ENCODE measurements at places on chromosomes 2 and 18.

- peak; percentile 61 for ATAC-seq
These were observed 46.0 kb downstream of the SOCS6 start for GRCh38 chr18:70334728-70335329.

DNA sequence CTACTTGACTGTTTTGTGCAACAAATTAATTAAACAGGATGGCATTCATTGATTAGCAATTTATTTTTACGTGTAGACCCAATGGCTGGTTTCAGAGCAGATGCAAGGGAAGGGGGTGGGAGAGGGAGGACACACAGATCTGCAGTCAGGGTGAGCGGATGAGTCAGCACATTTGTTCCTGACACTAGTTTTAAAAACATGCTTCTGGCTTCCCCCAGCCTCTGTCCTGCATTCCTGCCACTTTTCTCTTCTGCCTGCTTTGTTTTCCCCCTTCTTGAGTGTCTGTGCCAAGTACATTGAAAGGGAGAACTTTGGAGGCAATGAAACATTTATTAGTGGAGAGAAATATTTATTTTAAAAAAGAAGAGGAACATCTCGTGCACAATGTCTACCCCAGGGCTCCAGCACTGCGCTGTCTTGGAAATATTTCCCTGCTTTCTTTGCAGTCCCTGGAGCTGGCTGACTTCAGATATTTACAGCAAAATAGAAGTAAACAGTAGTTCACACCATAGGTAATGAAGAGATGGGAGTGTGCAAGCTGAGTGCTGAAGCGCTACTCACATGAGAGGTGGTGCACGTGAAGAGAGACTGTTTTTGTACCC lies 52.2 kb downstream of the NRP2 start:
- no peak for ATAC-seq

- no peak for ATAC-seq
These were observed 199.6 kb upstream of the TCF4 start for GRCh38 chr18:55787536-55788073.

GRCh38 chr2:42474765-42475454 lies 18.9 kb downstream of the KCNG3 start:
- ATAC-seq = no peak

GRCh38 chr2:119407430-119408220 lies 24.0 kb upstream of the TMEM37 start:
- ATAC-seq = peak; percentile 66

DNA sequence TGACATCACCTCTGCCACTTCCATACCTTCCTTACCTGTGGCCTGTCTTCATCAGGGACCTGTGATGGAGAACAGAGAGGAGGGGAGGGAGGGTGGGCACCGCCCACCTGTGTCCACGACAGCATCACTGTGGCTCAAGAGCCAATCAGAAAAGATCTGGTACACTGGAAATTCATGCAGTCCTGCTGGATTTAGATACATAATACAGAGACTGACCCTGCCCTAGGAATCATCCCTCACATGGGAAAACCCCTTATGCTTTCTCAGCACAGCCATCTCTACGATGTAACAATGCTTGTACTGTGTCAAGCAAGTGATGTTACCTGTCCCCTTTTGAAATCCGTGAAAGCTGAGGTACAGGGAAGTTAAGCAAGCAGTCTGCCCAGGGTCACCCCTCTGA lies 145.6 kb upstream of the EPAS1 start:
- ATAC-seq = peak; percentile 5

DNA sequence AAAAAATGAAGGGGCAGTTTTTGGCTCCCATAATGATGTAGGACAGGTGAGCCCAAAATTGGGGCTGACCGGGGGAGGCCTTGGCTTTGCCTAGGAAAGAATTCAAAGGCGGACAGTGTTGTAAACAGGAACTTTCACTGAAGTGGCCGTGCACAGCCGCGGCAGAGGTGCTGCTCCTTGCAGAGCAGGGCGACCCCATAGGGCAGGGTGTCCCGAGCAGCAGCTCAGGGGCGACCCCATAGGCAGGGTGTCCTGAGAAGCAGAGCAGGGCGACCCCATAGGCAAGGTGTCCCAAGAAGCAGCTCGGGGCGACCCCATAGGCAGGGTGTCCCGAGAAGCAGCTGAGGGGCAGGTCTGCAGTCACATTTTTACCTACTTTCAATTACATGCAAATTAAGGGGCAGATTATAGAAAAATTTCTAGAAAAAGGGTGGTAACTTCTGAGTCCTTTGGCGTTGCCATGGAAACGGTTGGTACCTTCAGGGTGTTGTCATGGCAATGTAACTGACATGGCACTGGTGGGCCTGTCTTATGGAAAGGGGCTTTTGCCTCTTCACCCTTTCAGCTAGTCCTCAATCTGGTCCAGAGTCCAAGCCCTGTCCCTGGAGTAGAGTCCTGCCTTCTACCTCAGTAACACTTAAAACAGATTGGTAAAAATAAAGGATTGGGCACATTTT lies 134.5 kb downstream of the FBXO15 start:
- no peak for ATAC-seq

- no peak for ATAC-seq
These were observed 494.1 kb downstream of the LRRTM4 start for GRCh38 chr2:77028032-77028600.

GRCh38 chr2:145256551-145256950 lies 736.6 kb upstream of the ZEB2 start:
- no peak for ATAC-seq

DNA sequence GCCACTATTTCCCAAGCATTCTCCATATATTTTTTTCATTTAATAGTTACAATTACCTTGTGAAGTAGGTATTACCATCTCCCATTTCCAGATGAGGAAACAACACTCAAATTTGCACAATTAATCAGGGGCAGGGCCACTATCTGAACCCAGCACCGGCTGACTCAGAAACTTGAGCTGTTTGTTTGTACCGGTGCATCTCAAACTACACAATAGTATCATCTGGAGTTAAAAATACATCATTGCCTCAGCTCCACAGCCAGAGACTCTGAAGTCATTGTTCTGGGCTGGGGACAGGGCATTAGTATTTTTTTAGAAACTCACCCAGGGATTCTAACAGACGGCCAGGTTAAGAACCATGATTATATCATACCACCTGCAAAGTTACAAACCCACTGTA lies 55.9 kb downstream of the CDCA7 start:
- ATAC-seq = no peak

- peak; percentile 15 for ATAC-seq
These were observed 12.6 kb downstream of the NR4A2 start for GRCh38 chr2:156319811-156320485.

DNA sequence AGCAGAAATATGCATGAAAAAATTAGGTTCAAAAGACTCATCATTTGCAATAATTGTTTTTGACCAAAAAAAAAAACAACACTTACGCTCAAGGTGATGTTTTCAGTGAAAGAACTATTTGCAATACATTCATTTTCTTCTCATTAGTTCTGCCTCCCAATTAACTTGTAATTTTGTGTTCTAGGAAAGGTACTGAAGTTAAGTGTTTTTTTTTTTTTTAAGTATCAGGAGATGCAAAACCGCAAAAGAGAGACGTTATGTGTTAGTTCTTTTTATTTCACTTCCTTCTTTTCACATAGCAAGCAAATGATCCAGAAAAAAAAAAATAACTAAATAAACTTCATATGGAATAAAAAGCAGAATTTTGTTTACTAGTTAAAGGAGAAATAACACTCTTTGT lies 735.2 kb upstream of the GCFC2 start:
- ATAC-seq = no peak

DNA sequence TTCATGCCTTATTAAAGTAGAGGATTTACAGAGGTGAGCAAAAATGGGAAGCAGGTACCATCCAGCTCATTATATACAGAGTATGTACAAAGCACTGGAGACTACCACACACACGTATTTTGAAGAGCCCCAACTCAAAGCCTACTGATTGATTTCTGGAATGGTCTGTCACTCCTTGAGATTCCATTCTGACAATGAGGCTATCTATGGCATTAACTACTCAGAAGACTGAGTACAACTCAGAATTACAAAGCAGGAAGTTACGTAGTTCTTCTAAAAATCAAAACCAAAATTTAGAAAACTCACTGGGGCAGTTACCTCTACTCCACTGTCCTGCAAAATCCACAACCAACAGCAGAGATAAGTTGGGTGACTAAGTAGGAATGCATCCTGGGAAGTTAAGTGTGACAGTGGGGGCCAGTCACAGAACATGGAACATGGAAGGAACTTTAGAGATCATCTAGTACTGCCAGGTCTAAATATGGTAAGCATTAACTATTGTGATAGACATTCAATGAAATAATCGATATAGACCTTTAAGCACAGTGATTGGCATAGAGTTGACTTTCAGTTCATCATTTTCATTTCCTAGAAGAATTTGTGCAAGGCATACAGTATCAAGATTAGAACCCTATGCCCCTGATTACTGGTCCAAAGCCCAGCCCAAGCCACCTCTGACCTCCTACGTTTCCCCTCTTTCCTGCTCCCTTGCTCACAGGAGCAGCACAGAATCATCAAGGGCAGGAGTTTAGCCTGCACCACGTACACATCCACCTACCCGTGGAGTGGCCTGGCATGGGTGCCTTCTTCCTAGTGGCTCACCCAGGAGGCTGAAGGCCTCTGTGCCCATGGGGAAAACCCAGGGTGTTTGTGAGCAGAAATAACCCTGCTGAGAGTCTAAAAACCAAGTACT lies 80.1 kb upstream of the FOSL2 start:
- no peak for ATAC-seq

- no peak for ATAC-seq
These were observed 35.7 kb downstream of the THUMPD2 start for GRCh38 chr2:39743269-39743776.

- ATAC-seq = no peak
These were observed 6.6 kb downstream of the ACMSD start for GRCh38 chr2:134845028-134845427.

DNA sequence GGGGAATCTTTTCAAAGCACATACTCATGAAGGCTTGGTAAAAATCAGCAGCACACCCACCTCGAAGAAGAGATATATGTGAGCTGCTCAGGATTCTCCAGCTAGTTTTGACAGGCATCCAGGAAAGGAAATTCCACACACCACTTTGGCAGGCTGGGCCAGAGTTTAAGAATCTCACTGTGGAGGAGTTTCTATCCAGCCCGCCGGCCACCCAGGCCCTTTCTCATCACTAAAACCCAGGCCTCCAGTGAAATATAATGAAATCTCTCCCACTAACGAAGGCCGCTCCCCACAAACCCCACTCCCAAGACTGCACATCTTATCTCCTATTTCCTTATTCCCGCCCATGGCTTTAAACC lies 202.0 kb downstream of the GLI2 start:
- no peak for ATAC-seq

- ATAC-seq = no peak
These were observed 21.8 kb downstream of the CNDP1 start for GRCh38 chr18:74556126-74556525.

DNA sequence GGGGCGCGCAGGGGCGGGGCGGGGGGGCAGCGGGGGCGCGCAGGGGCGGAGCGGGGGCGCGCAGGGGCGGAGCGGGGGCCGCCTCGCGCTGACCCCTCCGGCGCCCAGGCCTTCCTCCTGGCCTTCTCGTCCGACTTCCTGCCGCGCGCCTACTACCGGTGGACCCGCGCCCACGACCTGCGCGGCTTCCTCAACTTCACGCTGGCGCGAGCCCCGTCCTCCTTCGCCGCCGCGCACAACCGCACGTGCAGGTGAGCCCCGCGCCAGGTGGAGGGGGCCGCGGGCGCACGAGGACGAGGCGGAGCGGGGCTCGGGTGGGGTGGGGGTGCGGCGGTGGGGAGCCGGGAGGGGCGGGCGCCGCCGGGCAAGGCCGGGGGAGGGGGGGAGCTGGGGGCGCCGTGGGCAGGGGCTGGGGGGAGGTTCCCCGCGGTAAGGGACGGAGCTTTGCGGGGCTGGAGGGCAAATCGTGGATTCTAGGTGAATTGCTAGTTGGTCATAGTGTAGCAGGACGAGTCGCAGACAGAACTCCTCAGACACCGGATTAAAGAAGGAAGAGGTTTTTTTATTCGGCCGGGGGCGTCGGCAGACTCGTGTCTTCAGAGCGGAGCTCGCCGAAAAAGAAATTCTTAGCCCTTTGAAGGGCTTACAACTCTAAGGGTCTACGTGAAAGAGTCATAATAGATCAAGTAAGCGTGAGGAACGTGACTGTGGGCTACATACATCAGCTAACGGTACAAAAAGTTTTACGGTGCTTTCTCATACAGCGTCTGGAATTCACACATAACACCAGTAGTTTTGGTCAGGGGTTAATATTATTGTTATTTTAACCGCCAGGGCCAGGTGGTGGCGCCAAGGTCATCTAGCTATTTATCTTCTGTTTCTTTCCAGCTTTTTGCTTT lies 29.9 kb downstream of the ANO7 start:
- peak; percentile 30 for ATAC-seq

DNA sequence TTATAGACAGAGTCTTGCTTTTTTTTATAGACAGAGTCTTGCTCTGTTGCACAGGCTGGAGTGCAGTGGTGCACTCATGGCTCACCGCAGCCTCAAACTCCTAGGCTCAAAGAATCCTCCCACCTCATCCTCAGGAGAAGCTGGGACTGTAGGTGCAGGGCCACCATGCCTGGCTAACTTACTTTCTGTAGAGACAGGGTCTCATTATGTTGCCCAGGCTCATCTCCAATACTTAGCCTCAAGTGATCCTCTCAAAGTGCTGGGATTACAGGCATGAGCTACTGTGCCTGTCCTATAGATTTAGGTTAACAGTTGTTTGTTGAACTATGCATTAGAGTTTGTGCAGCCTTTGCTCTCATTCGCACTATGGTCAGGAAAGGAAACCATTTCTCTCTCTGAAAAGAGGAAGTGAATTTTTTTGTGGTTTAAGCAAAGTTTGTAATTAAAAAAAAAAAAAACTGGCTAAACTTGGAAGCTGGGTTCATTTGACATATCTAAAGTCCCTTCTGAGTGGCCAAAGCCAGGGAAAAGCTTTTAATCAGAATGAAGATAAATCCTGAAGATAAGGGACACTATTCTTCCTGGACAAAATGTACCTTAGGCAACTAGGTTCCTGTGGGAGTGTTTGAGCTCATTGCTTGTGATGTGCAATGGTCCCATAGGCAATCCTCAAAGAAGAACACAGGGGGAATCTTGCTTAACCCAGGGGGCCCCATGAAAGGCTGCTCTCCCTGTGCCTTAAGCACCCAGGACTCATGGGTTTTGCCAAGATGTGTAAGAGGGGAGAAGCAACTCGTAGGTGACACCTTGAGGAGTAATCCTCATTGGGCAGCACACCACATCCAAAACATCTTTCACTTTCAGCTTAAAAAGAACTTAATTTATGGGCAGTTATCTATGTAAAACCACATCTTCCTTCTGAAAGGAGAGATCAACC lies 201.7 kb downstream of the MREG start:
- ATAC-seq = no peak

DNA sequence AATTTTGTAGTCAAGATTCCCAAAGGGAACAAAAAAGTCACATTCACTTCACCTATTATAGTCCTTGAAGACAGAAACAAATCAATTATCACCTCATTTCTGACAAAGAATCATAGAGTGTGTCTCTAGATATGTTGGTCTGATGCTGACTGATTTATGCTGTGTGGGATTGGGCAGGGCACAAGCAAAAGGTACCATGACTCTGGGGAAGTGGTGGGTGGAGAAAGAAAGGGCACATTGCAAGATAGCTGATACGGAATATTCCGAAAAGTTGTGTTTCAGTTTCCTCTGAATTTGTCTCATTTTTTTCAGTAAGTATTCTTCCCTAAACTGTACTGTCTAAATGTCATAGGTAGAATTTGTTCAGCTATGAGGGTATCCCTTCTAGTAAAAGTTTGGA lies 268.0 kb downstream of the MREG start:
- ATAC-seq = no peak

GRCh38 chr18:69948919-69949537 lies 1.4 kb upstream of the CD226 start:
- ATAC-seq = no peak
